GM13977 (cell line): ENCODE measurements at places on chromosomes 7 and 10.

- peak; percentile 36 for DNase-seq
These were observed 11.4 kb downstream of the DAGLB start for GRCh38 chr7:6436385-6436685.

- DNase-seq: no peak
These were observed 34.6 kb downstream of the RHEB start for GRCh38 chr7:151484971-151485707.

DNA sequence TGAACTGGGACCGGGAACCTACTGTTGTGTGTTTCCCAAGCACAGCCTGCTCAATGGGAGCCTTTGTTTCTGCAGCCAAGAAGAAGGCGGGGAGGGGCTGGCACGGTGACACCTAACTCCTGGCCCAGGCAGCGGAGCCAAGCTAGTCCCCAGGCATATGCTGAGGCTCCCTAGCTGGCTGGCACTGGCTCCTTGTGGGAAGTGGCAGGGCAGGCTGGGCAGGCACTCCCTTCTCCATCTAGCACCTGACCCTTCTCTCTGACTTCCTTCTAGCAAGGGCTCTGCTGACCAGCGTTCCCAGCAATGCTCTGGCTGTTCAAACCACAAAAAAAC, 325.0 kb downstream of the PLXNA4 start:
- DNase-seq: no peak

GRCh38 chr10:88254091-88254490, 329.0 kb downstream of the RNLS start:
- no peak for DNase-seq

DNA sequence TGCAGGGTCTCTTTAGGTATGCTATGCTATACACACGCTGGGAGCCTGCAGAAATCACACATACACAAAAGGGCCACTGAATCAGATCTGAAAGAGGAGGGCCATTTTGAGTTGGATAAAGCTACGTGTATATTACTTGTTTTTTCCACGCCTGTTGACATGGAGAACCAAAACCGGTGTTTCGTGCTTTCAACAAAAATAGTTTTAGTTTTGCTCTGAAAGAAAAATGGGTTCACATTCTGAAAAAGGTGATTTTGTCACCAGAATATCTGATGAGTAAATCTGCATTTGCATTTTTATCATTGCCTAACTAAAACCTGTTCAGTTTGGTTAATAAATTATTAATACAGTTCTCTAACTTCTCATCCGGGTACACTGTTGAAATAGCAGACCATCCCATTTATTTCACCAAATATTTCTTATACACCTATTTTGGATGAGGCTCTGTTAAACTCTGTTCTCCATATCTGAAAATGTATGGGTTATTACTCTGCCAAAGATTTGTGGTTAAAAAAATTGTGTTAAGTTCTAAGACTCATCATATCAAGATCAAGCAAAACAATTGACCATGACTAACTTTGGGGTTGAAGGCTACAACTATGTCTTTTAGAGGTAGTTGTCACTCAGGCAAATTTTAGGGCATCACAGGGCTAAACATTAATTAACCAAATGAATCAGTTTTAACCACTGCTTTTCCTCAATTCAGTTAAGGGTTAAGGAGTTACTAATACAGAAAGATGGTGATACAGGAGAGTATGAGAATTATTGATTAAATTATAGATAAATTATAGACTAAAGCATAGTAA, 101.2 kb upstream of the RPA3 start:
- no peak for DNase-seq

DNA sequence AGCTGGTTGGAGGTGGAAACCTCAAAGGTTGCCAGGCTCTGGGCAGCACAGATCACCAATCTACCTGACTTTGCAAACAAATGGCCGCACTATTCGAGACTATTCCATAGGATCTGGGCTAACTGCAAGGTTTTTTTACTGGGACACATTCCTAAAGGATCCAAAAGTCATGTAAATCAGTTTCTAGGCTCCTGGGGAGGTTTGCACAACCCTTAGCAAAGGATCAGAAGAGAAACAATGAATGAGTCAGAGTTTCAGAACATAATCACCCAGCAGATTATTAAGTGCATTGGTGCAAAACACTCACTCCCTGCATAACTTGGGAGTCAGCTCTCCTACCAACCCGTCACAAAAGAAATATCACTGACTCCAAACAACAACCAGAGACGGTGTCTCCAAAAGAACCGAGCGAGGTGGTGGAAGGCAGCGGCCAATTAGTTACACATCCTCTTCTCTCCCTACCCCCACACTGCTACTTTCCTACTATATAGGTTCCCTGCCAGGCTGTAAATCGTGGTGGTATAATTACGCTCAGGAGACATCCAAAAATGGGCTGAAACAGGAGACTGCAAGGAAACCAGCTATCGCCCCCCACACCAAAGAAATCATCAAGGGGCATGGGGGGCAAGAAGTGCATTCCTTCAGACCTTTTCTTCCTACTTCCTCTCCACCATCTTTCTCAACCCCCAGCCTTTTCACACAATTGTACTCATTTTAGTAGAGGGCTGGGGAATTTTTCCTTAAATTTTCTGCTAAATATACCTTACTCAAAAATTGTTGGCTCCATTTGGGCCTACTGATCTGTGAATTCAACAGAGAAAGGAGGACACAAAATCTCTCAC, 3.2 kb downstream of the UBE2H start:
- DNase-seq: peak; percentile 50

- no peak for DNase-seq
These were observed 64.2 kb downstream of the AVL9 start for GRCh38 chr7:32559480-32559879.

DNA sequence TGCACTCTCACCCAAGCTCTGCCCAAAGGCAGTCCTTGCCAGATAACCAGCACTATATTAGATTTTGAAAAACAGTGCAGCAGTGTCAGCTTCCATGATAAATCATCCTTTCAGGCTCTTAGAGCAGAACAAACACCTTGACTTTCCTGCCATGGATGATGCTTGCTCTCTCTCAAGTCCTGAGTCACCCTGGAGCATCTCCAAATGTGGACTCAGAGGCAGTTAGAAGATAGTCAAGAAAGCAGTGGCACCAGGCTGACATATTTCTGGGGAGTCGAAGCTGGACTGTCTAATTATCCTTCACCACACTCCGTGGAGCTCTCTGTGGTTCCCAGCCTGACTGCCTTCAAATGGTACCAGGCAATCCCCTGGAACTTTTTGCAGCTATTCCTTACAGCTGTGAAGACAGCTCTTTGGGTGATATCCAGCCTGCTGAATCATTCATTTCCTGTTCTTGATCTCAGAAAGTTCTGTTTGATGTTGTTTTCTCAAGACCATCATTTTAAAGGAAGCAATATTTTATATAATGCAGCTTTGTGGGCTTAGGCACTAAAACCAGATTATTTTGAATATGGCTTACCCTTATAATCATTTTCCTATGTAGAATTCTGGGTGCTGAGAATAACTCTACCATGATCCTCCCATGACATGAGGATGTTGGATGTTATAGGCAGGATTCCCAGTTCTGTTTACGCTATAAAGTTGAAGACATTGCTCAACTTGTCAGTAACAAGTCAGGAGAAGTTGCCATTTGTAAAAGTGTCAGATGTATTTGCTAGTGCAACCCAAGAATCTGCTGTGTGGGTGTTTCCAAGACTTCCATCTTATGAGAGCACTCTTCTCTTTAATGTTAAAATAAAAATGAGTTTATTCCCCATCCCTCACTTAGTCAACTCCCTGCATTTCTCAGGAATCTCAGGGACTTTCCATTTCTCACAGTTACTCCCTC, 233.8 kb downstream of the C7orf25 start:
- no peak for DNase-seq

GRCh38 chr10:14653271-14654161, 121.2 kb downstream of the FAM107B start:
- DNase-seq: no peak

DNA sequence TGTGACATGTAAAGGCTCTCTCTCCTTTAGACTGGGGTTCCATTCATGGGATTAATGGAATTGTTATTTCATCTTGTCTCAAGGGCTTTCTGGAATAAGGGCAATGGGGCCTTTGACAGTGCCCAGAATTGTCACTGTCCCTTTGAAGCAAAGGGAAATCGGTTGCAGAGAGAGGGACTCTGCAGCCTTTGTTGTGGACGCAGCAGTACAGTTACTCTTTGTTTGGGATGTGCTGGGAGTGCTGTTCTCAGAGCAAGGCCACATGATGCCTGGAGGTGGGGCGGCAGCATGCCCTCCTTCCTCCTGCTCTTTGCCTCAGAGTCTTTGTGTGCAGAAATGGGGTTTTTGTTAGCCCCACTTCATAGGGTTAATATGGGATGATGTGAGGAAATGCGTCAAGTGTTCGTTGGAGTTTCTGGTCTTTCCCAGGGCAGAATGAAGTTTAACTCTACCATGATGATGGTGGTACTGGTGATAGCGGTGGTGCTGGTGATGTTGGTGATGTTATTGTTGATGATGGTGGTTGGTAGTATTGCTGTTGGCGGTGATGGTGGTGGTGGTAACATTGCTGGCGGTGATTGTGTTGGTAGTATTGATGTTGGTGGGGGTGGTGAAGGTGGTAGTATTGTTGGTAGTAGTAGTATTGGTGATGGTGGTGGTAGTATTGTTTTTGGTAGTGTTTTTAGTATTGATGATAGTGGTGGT, 45.3 kb downstream of the DOCK1 start:
- no peak for DNase-seq

GRCh38 chr7:128912281-128912680, 1.8 kb upstream of the KCP start:
- no peak for DNase-seq

DNA sequence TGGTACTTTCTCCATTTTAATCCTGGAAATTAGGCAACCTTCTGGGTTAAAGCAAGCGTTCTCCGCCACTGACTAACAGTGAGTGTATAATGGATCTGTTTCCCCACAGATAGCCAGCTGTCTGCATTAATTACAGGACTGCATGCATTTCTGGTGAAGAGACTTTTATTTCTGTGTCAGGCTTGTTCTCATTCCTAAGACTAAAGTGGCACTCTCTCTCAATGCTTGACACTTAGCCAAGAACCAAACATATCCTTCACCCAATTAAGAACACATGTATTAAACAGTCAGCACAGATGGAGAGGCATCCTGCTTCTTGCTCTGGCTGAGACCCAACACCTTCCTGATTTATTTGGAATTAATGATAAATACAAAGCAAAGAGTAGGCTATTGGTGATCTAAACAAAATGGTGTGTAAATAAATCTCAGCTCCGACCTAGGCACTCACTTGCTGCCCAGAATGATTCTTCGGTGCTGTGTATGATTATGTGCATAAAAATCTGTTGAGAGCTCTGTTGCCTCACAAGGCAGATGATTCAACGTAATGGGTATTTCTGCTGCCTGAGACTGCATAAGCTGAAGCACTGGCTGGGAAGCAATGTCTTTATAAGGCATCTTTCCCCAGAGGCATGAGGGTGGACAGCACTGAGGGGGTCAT, 16.8 kb downstream of the CALU start:
- no peak for DNase-seq

DNA sequence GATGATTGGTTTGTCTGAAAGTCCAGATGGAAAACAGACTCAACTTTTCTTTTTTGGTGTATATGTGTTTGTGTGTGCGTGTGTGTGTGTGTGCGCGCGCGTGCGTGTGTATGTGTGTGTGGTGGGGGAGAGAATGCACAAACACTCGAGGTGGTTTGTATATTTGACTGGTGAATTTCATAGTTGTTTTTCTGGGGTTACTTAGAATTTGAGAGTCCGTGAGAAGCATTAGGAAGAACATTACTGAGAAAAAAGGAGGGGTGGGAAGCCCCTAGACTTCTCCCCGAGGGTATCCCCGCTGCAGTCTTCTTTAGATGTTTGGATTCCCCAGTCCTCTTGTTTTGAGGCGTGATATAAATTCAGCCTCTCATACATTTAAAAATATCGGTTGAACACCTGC, 6.0 kb downstream of the CAMK1D start:
- peak; percentile 56 for DNase-seq

DNA sequence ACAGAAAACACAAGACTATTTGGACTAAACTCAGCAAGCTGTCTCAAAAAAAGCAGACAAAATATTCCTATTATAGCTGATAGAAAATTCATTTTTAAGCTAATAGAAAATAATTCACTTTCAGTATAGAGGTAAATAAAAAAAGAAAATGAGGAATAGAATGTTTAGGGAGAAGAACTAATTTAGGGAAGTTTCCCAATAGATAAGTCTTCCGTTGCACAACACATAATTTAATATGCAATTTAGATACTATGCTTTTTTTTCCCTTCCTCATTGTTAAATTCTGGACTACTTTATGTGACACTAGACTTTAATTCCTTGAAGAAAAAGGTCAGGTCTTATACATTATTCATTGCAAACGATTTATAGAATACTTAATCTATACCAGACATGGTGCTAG, 10.3 kb downstream of the PNPLA8 start:
- DNase-seq: no peak

DNA sequence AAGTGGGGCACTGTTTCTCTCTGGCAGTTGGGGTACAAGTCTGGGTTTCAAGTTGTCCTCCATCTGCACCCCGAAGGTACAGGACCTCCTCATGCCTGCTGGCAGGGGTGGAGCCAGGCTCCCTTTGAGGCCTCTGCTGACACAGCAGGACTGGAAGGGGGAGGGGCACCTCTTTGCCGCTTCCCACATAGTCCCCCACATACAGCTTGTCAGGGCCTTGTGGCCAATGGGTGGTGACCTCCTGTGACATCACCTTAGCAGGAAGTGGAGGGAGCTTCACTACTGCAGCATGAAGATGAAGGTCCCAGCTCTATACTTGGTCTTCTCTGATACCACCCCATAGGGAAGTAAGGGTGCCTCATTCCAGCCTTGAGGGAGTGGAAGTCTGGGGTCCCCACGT, 167.8 kb downstream of the RAMP3 start:
- DNase-seq: no peak

DNA sequence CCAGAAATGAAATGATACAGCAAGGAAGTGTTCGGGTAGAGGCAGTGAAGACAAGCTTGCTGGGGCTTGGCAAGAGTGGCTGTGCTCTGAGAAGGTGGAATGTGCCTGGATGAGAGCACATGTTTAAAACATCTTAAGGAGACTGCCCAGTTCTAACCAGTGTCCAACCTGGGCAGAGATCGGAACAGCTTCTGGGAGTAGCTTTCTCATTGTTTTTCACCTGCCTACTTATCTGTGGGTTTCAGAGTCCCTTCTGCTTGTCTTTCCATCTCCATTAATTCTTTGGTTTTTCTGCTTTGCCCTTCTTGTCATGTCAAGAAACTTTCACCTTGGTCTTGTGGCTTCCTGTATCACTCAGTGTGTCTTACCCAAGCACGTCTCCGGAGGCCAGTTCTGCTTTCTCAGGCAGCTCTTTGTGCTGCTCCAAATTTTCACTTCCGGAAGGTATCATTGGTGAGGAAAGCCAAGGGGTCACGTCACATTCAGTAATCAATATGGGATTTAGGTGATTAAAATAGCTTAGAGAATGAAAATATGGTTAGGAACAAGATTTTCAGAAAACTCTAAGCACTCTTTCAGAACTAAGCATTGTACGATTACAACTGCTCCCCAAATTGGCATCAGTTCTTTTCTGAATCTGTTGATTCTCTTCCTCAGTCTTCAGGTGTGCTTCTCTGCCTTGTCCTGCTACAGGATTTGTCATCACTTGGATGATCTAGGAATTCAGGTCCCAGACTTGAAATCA, 5.5 kb upstream of the LAMB4 start:
- peak; percentile 44 for DNase-seq

GRCh38 chr7:66182920-66183319, 22.2 kb upstream of the TPST1 start:
- no peak for DNase-seq
